ENCODE measurements at places on chromosomes 2 and 18.

DNA sequence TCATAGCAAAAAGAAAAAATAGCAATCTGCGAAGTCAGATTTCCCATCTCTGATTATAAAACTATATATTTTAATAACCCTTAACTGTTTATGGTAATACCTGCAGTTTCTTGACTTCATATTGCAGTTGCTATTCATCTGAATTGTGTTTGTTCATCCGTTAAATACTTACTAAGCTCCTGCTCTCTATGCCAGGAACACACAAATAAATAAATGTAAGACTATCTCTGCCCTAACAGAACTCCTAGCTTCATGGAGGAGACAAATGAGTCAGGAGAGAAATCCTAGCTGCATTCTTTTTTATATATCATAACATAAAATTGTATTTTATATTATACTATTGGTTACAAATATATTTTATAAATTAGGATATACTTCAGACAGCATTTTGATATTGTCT is 61.2 kb downstream of the MALT1 start:
- no peak for DNase-seq

DNA sequence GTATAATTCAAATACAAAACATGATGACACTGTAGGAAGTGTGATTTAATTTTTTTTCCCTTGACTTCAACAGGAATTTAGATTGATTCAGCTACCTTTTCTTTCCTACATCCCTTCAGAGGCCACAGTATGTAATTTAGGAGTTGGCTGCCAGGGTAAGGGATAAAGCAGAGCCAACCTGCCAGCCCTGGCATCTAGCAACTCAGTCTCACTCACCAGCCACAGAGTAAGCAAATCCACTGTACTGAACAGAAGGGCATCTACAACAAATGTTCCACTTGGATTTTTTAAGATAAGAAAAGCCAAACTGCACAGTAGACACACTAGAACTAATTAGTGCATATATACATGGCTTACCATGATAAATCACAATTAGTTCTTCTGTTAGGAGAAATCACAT is 54.3 kb upstream of the PEX13 start:
- DNase-seq = no peak

DNA sequence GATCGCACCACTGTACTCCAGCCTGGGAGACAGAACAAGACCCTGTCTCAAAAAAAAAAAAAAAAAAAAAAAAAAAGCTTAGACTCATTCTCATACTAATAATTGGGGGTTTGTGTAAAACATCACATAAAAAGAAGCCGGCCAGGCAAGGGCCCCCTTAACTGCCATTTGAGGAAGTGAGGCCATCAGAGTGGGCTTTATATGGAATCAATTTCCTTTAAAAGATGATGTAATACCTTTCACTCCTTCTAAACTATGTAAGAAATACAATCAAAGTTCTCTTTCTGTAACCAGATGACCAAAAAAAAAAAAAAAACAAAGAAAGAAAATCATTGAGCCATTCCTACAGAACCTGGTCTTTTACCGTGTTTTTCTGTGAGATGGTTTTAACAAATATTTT is 13.1 kb upstream of the GPR55 start:
- DNase-seq = no peak

- no peak for DNase-seq
Observed at GRCh38 chr2:234279637-234280036, 217.2 kb downstream of the ARL4C start.

- no peak for DNase-seq
Observed at GRCh38 chr18:12837747-12838146, 46.3 kb downstream of the PTPN2 start.

- DNase-seq = peak; percentile 27
Observed at GRCh38 chr2:6877402-6878304, at the start of gene RSAD2. TSS of gene RSAD2 (plus strand) at chr2:6877777. CDS start at chr2:6877801, 24 bp downstream.

- no peak for DNase-seq
Observed at GRCh38 chr2:223538920-223539440, 63.2 kb downstream of the SCG2 start.

GRCh38 chr18:52431683-52432082 is 91.7 kb downstream of the DCC start:
- DNase-seq = no peak

DNA sequence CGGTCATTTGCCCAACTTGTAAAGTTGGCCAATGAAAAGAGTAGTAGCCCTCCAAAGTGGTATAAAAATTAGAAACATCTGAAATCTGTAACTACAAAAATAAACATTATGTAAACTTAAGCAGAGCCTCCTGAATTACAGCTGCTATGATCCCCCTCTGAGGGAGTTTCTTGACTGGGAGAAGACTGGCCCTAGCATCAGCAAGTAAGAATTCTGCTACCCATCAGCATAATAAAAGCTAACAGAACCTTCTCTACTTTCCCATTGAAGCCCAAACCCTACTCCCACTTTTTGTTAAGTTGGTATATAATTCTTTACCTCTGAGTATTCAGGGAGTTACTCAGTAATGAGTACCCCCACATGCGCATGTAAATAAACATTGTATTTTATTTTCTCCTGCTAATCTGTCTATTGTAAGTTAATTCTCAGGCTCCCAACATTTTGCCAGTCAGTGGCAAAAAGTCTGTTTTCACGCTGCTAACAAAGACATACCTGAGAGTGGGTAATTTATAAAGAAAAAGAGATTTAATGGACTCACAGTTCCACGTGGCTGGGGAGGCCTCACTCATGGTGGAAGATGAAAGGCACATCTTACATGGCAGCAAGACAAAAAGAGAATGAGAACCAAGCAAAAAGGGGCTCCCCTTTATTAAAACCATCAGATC is 71.3 kb downstream of the MYL12B start:
- DNase-seq = no peak

DNA sequence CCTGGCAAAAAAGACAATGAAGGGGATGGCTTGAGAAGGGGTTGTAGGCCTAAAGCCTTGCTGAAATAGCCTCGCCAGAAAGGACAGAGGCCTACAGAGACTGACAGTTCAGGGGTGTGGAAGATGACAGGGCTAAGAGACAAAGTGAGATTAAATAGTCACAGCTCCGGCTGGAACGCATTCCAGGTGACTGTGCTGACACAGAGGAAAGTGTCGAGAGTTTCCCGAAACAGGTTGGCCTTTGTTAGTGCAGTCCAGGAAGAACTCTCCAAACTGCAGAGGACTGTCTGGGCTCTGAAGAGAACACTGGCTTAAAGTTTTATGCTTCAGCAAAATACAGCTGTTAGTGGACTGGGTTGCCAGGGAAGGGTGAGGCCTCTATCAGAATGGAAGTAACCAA is 52.8 kb downstream of the METTL4 start:
- no peak for DNase-seq

DNA sequence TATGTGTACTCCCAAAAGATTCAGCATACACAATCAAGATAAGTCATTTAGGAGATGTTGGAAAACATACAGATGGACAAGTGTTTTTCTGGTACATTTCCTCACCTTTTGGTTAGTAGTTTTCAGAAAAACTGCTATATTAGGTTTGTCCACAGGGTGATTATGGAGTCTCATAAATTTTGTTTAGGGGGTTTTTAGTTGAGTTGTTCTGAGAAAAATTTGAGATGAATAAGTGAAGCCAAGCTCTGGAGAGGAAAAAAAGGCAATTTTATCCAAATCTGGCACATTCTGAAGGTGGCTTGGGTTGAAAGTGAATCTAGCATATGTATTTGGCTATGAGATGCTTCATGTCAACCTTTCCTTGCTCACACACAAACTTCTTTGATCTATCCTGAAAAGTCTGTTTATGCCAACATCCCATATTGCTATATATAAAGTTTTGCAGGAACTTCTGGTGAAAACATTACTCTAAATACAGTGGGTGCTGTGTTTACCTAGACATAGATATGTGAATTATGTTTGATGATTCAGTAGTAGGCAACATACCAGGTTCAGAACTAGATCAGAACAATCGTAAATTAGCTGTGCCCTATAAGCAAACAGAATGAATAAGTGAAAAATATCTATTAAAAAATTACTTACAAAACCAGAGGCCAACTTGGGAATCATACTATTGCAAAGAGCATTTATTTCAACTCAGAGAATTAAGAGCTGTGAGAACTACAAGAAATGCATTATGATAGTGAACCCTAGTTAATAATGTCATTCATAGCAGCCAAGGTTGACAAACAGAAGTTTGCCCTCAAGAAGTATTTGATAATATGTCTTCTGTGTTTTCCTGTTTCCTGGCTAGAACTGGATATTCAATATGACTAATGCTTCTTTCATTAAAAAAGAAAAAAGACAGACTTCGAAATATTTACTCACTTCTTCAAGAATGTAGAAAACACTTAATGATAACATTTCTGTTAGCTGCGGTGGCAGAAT is 552.0 kb downstream of the IRS1 start:
- no peak for DNase-seq

GRCh38 chr18:12839057-12839525 is 44.9 kb downstream of the PTPN2 start:
- no peak for DNase-seq

GRCh38 chr2:205734436-205735037 is 52.2 kb downstream of the NRP2 start:
- no peak for DNase-seq

DNA sequence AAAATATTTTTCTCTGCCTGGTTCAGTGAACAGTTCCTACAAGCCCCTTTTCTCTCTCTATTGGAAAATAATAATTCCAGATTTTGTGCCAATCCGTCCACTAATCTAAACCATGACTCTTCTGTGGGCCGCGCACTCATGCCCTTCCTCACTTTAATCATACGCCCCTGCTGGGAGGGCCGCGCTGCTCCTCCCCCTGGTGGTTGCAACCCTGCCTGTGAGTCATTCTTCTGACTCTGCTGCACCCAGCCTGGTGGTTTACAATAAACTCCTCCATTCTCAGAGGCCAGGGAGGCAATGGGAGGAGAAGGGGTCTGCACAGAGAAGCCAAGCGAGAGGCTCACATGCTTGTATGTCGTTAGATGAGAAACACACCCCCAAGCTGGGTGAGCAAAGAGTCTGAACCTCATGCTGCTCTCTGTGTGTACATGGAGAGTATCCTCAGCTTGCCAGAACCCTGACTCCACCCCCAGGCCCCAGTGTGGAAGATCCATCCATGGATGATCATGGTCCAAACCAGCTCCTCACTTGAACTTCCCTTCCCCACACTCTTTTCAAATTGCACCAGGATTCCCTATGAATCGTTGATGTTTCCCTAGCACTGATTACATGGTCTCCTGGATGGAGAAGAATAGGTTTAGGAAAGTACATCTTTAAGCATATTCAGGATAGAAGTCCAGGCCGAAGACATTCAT is 228.9 kb downstream of the ANKRD30B start:
- DNase-seq = no peak

DNA sequence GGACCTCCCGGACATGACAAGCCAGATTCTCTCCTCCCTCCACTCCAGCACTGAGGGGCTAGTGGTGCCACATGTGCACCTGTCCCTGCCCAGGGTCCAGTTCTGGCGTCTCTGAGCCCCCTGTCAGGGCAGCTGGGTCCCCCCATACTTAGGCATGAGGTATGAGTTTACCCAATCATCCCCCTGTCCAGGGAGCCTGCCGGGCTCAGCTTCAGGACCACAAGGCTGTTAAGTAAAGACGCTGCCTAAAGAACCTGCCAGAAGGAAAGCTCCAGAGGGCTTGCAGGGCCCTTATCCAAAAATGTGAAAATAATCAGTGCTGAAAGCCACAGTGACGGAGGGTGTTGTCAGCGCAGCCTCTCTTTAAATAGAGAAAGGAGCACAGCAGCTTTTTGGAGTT is 40.0 kb downstream of the SH3BP4 start:
- no peak for DNase-seq

All from activated T-cell treated with anti-CD3 and anti-CD28 coated beads, Interleukin-2, amount 50 U/mL, for 1 hour (primary cell).